Activated effector memory CD4-positive, alpha-beta T cell treated with Interleukin-2 at 50 U/mL for 16 hours (primary cell): ENCODE measurements at places on chromosomes 2 and 18.

DNA sequence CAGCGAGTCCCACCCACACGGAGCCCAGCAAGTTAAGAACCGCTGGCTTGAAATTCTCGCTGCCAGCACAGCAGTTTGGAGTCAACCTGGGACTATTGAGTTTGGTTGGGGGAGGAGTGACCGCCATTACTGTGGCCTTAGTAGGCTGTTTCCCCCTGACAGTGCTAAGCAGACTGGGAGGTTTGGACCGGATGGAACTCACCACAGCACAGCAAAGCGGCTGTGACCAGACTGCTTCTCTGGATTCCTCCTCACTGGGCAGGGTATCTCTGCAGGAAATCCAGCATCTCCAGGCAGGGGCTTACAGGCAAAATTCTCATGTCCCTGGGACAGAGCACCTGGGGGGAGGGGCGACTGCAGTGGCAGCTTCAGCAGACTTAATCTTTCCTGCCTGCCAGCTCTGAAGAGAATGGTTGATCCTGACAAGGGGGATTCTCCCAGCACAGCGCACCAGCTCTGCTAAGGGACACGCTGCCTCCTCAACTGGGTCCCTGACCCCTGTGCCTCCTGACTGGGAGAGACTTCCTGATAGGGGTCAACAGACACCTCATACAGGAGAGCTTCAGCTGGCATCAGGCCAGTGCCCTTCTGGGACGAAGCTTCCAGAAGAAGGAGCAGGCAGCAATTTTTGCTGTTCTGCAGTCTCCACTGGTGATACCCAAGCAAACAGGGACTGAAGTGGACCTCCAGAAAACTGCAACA is 425.4 kb downstream of the NYAP2 start:
- no peak for DNase-seq

DNA sequence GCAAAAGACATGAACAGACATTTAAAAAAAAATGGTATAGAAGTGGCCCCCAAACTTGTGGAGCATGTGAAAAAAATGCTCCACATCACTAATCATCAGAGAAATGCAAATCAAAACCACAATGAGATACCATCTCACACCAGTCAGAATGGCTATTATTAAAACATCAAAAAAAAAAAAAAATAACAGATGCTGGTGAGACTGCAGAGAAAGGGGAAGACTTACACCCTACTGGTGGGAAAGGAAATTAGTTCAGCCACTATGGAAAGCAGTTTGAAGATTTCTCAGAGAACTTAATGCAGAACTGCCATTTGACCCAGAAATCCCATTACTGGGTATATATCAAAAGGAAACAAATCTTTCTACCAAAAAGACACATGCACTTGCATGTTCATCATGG is 164.8 kb downstream of the RIT2 start:
- DNase-seq = no peak

GRCh38 chr18:46196627-46197243 is 92.5 kb downstream of the HAUS1 start:
- DNase-seq = no peak

DNA sequence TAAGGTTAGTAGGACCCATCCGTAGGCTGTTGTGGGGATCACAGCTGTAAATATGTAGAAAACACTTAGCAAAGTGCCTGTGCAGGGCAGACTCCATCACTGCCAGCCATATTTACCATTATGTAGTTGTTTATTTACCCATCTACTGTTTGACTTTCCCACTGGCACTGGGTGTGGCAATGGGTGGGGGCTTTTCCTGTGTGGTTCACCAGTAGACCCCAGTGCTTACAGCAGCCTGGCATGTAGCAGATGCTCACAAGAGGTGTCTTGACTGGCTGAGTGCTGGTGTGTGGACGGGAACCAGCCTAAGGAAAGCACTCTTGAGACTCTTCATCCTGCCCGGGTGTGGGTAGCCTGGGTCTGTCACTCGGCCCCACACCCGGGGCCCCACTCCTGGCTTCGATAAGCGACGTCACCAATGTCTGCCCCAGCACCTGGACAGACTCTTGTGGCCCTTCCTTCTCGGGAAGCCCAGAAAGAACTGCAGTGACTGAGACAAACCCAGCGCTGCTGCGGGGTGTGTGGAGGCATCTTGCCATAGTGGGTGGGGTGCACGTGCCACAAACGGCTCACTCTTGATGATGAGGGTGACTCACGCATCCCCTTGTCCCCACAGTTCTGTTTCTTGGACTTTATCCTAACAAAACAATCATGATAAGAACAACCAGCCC is 78.3 kb downstream of the HDAC4 start:
- DNase-seq = peak; percentile 24

DNA sequence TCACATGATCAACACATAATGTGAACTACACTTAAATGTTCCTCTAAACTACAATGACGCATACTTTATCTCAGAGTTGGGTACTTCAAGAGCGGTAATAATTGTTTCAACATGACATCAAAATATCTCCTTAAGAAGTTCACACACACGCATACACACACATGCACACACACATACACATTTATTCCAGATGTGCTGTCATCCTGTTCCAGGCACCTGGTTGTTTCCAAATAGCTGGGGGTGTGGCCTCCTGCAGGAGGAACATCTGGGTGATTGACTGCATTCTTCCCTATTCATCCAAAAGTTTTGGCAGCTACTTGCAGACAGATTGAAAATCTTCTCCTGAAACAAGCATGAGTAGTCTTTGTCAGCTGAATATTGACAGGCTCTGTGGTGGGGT is 37.9 kb upstream of the PIK3C3 start:
- no peak for DNase-seq

- no peak for DNase-seq
Observed at GRCh38 chr2:160022162-160022561, 40.3 kb downstream of the PLA2R1 start.
